Left ventricle myocardium inferior (tissue), 1 donor: ENCODE measurements at places on chromosomes 7 and 10. TPM values are rescaled to one million over a fixed set of nuclear protein-coding genes. Genes with fewer than 3 reads are reported as not detected.

Gene NCF1
- 3.5 TPM for total RNA-seq

Gene GPNMB
- 288 TPM for total RNA-seq

Gene HOXA9
- not detected for total RNA-seq

Gene UPK3B
- 0.49 TPM for total RNA-seq

Gene PNLIPRP3
- not detected for total RNA-seq

- peaks cover 36% of the 10 kb centered on the region for H3K36me3 ChIP-seq
- peaks cover 98% of the 10 kb centered on the region for H3K4me1 ChIP-seq
- H3K27ac ChIP-seq = peak overlapping the region; percentile 58
- no peak overlapping the region for H3K4me3 ChIP-seq
- no peak for DNase-seq
- no peaks in the 10 kb centered on the region for H3K27me3 ChIP-seq
Measured at GRCh38 chr10:80488539-80489066, 34.5 kb downstream of the TSPAN14 start.

GRCh38 chr7:150384406-150385301 lies 5.5 kb downstream of the ZNF775 start:
- no peak overlapping the region for H3K27ac ChIP-seq
- H3K36me3 ChIP-seq = no peaks in the 10 kb centered on the region
- DNase-seq = no peak
- H3K4me1 ChIP-seq = peaks cover 33% of the 10 kb centered on the region
- H3K4me3 ChIP-seq = no peak overlapping the region

GRCh38 chr7:7550663-7551062 lies 15.0 kb upstream of the COL28A1 start:
- DNase-seq = no peak
- H3K4me3 ChIP-seq = no peak overlapping the region
- H3K27ac ChIP-seq = no peak overlapping the region
- H3K36me3 ChIP-seq = no peaks in the 10 kb centered on the region
- no peaks in the 10 kb centered on the region for H3K27me3 ChIP-seq

GRCh38 chr10:33927347-33927746 lies 592.9 kb upstream of the NRP1 start:
- H3K4me3 ChIP-seq = no peak overlapping the region
- H3K27ac ChIP-seq = no peak overlapping the region
- DNase-seq = no peak
- no peaks in the 10 kb centered on the region for H3K27me3 ChIP-seq
- H3K4me1 ChIP-seq = peaks cover 4% of the 10 kb centered on the region

DNA sequence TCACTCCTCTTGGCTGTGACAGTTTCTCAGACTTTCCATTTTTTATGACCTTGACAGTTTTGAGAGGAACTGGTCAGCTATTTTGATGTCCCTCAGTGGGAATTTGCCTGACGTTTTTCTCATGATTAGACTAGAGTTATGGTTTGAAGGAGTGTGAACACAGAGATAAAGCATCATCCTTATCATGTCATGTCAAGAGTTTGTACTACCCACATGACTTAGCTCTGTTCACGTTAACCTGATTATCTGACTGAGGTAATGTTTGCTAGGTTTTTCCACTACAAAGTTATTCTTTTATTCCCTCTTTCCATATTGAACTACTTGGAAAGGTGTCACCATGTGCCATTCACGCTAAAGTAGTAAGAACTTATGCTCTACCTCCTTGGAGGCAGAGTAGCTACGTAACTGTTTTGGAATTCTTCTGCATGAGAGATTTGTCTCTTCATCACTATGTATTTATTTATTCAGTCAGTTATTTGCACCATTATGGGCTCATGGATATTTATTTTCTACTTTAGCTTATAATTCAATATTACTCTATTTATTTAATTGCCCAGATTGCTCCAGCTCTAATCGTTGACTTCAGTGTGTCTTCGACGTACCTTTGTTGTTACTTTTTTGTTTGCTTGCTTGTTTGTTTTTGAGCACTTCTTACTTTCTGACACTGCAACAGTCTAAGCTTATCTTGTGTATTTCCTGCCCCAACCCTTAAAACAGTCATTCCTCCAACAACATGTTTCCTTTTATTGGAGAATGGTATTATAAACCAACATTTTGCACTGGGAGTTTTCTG lies 50.4 kb downstream of the CPED1 start:
- H3K4me3 ChIP-seq = no peak overlapping the region
- peaks cover 42% of the 10 kb centered on the region for H3K4me1 ChIP-seq
- H3K27me3 ChIP-seq = no peaks in the 10 kb centered on the region

- H3K36me3 ChIP-seq = peaks cover 87% of the 10 kb centered on the region
- no peaks in the 10 kb centered on the region for H3K27me3 ChIP-seq
- no peak overlapping the region for H3K4me3 ChIP-seq
Measured at GRCh38 chr7:50608196-50608906, 43.1 kb upstream of the DDC start.

DNA sequence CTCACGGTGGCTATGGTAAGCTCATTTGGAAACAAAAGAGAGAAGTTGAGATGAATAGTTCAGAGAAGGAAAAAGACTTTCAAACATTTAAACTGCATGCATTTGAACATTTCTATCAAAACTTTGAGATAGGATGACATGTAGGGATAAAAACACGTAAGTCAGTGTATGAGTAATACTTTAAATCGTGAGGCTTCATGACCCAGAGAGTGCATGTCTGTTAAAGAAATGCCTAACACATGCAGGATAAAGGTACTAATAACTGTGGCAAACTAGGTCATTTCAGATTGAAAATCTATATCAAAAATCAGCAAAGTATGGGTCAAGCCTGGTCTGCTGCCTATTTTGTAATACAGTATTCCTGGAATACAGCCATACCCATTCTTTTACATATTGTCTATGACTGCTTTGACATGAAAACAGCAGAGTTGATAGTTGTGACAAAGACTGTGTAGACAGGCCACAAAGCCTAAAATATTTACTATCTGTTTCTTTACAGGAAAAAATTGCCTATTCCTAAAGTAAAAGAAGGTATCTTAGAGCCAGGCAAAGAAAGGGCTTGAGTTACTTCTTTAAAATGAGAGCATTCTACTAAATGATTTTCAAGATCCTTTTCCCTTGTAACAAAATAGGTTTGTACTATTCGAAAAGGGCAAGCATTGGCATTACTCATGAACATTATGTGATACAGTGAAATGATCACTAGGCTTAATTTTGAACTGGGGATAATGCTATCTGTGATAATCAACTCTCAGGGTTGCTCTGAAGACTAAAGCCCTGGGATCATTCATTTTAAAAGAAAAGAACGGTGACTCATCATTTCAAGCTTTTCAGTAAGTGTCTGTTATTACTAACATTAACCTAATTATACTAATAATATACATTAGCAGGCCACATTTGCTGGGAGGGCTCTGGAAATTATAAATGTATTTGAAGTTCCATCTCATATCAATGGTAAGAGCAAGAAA lies 185.9 kb downstream of the CRPPA start:
- DNase-seq = no peak
- peaks cover 14% of the 10 kb centered on the region for H3K4me1 ChIP-seq
- peak overlapping the region; percentile 48 for H3K27ac ChIP-seq
- no peaks in the 10 kb centered on the region for H3K27me3 ChIP-seq
- no peak overlapping the region for H3K4me3 ChIP-seq
- H3K36me3 ChIP-seq = peaks cover 11% of the 10 kb centered on the region

DNA sequence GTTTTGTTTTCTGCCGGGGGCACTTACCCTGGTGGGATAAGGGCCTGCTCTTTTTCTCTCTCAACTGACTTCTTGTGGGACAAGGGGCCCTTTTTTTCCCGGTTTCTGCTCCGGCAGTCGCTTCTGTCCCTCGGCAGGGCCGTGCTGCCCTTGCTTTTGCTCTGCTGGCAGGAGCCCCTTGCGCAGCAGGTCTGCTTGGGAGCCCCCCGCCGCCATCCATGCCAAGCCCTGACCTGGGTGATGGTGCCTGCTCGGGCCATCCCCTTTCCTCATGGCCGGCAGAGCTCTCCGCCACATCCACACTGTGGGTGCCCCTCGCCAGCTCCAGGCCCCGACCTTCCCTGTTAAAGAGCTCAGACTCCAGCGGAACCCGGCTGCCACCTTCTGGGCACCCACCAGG lies 47.0 kb upstream of the ZNF32 start:
- H3K4me1 ChIP-seq = peaks cover 65% of the 10 kb centered on the region
- no peak for DNase-seq
- no peaks in the 10 kb centered on the region for H3K27me3 ChIP-seq
- no peak overlapping the region for H3K4me3 ChIP-seq
